ENCODE measurements at places on chromosomes 7 and 10.

GRCh38 chr10:75136346-75136745 is 24.9 kb downstream of the SAMD8 start:
- DNase-seq: no peak

- peak; percentile 78 for DNase-seq
Measured at GRCh38 chr7:156640949-156641485, 443 bp downstream of the RNF32 start.

- DNase-seq: no peak
Measured at GRCh38 chr7:92402920-92403759, 44.1 kb upstream of the GATAD1 start.

DNA sequence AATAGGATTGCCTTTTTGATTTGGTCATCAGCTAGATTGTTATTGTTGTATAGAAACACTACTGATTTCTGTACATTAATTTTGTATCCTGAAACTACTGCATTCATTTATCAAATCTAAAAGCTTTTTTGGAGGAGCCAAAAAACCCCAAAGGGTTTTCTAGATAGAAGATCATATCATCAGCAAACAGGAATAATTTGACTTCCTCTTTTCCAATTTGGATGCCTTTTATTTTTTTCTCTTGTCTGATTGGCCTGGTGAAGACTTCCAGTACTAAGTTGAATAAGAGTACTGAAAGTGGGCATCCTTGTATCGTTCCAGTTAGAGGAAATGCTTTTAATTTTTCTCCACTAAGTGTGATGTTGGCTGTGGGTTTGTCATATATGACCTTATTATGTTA is 10.6 kb upstream of the ENTPD7 start:
- no peak for DNase-seq

DNA sequence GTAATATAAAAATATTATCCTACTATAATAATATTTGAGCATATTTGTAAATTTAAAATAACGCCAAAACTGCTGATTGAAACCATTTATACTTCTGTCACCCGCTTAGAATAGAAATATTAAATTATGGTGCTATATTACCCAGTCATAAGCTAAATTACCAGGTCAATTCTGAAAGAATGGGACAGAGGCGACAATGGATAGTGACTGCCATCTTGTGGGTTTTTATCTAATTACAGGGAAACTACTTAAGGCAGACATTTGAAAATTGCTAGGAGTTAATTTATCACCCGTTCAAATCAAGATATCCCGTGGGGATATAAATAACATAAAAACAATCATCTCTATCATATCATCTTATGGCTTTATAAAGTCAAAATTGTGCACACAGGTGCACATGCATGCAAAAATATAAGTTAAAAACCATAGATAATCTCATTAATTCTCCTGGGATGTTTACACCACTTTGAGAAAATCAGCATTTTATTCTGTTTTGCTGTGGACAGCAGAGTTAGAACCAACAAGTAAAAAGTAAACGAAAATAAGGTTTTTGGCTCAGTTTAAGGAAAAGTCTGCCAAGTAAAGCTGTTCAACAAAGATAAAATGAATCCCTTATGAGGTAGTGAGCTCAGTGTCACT is 41.3 kb upstream of the HPSE2 start:
- DNase-seq: no peak

GRCh38 chr10:102117391-102118159 is 2.6 kb downstream of the LDB1 start:
- peak; percentile 83 for DNase-seq

- no peak for DNase-seq
Measured at GRCh38 chr10:35386594-35387174, 50.4 kb downstream of the CCNY start.

DNA sequence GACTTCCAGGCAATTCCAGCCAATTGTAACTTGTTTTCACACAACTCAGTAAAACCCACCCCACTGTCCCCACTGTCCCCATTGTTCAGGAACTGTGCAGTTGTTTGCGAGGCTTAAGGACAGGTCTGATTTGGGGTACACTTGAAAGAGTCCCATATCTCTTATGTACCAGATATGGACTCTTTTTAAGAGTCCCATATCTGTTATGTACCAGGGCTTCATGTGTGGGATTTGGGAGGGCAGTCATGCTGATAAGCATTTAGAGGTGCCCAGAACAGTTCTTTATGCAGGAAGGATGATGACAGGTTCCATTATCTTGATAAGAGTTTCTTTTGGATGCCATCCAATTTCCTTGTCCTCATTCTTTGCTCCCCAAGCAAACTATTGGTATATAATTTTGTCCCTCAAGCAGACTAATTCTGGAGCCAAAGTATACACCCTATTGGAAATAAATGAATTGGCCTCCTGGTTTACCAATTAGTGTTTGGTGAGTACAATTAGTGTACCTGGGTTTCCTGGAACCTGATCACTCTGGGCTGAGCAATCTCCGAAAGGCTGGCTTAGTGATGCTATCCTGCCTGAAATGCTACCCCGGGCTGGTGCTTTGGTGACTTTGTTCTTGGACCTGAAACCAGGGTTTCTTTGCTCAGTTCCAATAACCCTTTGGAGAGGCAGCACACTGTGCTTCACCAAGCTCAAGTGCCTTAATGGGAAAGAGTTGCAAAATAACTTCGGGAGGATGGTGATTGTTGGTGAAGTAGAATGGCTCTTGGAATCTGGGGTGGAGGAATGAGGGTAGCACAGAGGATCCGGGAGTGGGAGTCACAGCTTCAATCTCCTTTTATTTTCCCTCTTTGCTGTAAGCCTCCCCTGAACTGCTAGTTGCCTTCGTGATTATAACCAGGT is 6.2 kb upstream of the DMBT1 start:
- no peak for DNase-seq

GRCh38 chr7:17786314-17786852 is 153.9 kb downstream of the SNX13 start:
- DNase-seq: no peak

GRCh38 chr7:112161253-112162141 is 44.7 kb downstream of the DOCK4 start:
- DNase-seq: no peak

DNA sequence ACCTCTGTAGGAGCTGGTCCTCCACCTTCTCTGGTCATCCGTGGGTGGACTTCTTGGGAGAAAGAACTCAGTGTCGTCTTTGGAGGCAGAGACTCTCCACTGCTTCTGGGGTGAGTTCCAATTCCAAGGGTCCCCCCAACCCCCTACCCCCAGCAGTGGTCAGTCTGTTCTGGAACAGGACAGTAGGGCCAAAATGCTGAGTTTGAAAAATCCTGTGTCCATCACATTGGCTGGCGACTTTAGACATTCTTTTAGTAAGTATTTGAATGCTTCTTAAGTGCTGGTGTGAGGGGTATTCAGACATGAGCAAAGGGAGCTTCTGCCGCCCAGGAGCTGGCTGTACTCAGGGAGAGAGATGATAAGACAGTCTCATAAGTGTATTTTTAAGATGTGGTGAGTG is 1.9 kb downstream of the ZNF316 start:
- DNase-seq: no peak

DNA sequence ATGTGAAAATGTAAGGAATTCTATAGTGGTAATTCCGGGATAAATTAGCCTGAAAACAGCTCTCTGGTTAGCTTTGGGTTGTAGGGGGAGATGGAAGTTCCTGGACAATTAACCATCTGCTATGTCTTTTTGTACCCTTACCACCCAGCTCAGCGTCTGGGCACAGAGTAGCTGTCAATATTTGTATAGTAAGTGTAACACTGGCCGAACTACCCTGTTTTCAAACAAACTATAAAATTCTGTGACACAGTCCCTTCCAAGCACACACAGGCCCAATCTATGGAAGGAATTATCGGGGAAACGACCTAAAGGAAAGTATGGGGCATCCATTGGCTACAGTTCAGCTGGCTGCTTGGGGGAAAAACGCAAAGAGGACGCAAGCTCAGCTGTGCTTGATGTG is 869 bp upstream of the LHFPL3 start:
- DNase-seq: no peak

- no peak for DNase-seq
Measured at GRCh38 chr10:31207636-31208035, 111.4 kb upstream of the ZEB1 start.

DNA sequence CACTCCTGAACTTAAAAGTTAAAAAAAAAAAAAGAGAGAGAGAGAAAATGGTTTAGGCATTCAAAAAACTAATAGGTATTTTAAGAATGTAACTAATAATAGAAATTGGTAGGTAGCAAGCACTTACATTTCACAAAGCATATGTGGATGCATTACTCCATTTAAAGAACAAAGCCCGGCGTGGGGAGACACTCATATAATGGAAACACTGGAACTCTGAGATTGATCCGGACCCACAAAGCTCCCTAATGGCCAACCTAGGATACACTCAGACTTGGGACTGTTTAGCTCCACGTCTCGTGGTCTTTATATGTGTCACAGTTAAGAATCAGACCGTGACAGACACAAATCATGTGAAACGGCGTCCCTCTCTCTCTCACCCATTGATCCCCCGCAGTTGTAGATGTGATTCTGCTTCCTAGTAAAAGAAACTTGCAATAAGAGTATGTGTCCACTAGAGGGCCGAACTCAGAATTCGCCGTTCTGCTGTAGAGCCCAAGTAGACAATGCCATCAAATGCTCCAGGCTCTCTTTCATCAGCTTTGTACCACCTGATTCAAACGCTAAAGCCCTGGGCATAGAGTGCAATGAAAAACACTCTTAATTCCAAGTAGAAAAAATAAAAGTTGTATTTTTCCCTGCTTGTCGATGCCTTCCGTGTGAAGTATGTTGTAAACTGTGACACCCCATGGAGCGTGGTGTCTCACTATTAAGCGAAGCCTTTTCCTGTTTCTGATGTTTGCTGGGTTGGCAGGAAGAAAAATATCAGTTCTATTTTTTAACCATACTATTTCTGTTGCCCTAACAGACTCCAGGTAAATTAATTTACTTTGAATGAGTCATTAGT is 429.0 kb upstream of the MTPN start:
- DNase-seq: peak; percentile 25

- no peak for DNase-seq
Measured at GRCh38 chr10:6951732-6952131, 371.7 kb upstream of the PRKCQ start.

DNA sequence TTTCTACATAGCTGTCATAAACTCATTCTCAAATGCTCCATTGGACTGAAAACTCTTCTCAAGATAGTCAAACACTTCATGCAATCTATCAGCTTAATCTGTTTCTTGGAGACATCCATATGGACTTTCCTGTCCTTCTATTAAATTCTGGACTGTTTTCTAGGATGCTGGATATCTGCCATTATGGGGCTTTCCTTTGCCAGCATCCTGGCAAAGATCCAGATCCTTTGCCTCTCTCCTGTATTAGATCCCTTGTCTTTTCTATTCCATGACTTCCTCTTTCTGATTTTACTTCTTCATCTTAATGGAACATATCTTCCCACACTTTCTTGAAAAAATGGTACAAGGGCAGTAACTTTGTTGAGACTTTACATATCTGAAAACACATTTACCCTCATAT is 35.9 kb upstream of the SKAP2 start:
- DNase-seq: no peak

DNA sequence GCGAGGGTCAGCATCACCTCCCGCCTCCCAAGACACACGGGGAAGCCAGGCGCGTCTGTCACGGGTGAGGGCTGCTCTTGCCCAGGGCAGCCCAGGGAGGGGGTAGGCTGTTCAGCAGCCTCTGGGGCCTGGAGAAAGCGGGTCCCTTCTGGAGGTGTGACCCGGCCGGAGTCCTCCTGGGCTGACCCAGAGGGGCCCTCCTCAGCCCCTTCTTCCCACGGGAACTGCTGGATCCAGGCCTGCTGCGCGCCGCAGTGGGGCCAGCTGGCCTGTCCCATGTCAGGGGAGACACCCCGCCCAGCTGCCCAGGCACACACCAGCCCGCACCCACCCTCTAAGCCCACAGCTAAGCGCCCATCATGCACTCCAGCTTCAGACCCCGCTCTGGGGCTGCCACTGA is 41.8 kb downstream of the INSIG1 start:
- DNase-seq: no peak

DNA sequence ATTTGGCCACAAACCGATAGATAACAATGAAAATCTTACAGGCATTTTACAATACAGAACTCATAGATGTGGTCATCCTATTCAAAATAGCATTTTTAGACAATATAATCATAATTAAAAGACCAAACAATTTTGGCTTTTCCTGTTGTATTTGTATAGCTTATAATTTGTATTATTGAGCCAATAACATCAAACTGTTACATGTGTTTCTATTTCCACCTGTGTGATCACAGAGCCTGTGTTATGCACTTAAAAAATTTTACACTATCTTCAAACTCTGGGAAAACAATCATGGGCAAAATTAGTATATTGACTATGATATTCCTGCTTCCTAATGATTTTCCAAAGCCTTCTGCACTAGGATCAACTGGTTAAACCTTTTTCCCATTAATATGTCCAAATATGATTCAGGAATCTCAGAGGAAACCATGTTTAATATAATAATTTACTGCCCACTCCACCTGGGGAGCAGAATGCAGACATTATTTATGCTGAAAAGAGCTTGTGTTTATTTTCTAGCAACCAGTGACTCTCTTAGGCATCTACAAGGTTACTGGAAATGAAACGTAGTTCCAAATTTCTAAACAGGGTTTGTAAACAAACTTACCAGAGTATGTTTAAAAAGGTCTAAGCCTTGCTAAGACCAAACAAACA is 1.7 kb downstream of the RHOBTB1 start:
- no peak for DNase-seq

All from activated CD8-positive, alpha-beta T cell treated with anti-CD3 and anti-CD28 coated beads for 36 hours (primary cell).